ENCODE measurements at places on chromosomes 12 and 14. TPM values are rescaled to one million over a fixed set of nuclear protein-coding genes. Genes with fewer than 3 reads are reported as not detected.

DNA sequence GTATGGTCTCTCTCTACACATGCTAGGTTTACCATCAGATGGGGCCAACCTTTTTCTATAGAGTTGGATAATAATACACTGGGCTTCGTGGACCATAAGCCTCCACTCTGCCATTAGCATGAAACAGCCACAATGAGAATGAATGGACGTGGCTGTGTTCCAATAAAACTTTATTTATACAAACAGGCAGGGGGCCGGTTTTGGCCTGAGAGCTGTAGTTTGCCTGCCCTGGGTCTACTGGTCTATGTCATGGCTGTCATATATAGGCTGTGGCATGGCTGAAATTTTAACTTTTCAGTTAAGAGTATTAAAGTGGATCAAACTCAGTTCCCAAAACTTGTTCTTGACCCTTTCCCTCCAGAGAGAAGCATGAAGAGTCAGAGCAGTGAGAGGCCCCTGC is 120.3 kb upstream of the MYL2 start:
- peaks cover 35% of the 10 kb centered on the region for H3K27me3 ChIP-seq
- no peak overlapping the region for H3K27ac ChIP-seq
- DNase-seq, result no peak
- peaks cover 13% of the 10 kb centered on the region for H3K4me1 ChIP-seq
- no peak overlapping the region for H3K4me3 ChIP-seq
- no peaks in the 10 kb centered on the region for H3K36me3 ChIP-seq

- DNase-seq, result peak; percentile 23
- peak within 1 kb of the TSS; percentile 63 for H3K4me3 ChIP-seq
- H3K4me1 ChIP-seq, result peaks cover 15% of the 10 kb centered on the region
- no peak within 1 kb of the TSS for H3K27ac ChIP-seq
Observed at GRCh38 chr12:64824500-64825142, at the start of gene TBC1D30. TBC1D30 (plus strand) TSS chr12:64824647; CDS start chr12:64824880, 233 bp downstream.

GRCh38 chr12:65232476-65233077 is 45.9 kb upstream of the MSRB3 start:
- no peak overlapping the region for H3K27ac ChIP-seq
- H3K27me3 ChIP-seq, result no peaks in the 10 kb centered on the region
- H3K4me3 ChIP-seq, result no peak overlapping the region
- no peak for DNase-seq
- H3K4me1 ChIP-seq, result peaks cover 8% of the 10 kb centered on the region

DNA sequence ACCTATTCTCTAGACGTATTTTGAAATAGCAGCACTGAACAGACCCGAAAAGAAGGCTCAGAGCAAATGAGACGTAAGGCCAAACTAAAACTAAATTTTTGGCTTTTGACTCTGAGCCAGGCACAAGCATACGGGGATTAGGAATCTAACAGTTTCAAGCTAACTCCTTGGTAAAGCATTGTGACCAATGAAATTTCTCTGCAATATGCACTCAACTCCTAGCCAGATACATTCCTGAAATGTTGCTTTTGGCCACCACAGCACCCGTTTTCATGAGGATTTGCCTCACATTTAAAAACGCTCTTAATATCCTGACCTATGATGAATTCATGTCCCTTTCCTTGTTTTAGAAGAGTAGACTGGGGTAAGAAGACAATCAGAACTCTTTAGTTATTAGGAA is 53.1 kb upstream of the NPFF start:
- no peak overlapping the region for H3K4me3 ChIP-seq
- DNase-seq, result no peak
- H3K36me3 ChIP-seq, result peaks cover 11% of the 10 kb centered on the region
- H3K4me1 ChIP-seq, result peaks cover 31% of the 10 kb centered on the region
- no peaks in the 10 kb centered on the region for H3K27me3 ChIP-seq

GRCh38 chr12:49808686-49809380 is 19.4 kb downstream of the NCKAP5L start:
- H3K4me1 ChIP-seq, result peaks cover 13% of the 10 kb centered on the region
- H3K27me3 ChIP-seq, result no peaks in the 10 kb centered on the region
- H3K36me3 ChIP-seq, result no peaks in the 10 kb centered on the region
- no peak overlapping the region for H3K4me3 ChIP-seq
- H3K27ac ChIP-seq, result no peak overlapping the region

GRCh38 chr14:32075672-32076277 is 1.3 kb upstream of the ARHGAP5 start:
- H3K36me3 ChIP-seq, result peaks cover 2% of the 10 kb centered on the region
- DNase-seq, result peak; percentile 30
- H3K27ac ChIP-seq, result peak overlapping the region; percentile 83
- H3K4me1 ChIP-seq, result peaks cover 28% of the 10 kb centered on the region
- H3K4me3 ChIP-seq, result peak overlapping the region; percentile 93

- no peaks in the 10 kb centered on the region for H3K36me3 ChIP-seq
- H3K27ac ChIP-seq, result no peak overlapping the region
- no peaks in the 10 kb centered on the region for H3K4me1 ChIP-seq
Observed at GRCh38 chr12:93153321-93153720, 224.2 kb upstream of the EEA1 start.

DNA sequence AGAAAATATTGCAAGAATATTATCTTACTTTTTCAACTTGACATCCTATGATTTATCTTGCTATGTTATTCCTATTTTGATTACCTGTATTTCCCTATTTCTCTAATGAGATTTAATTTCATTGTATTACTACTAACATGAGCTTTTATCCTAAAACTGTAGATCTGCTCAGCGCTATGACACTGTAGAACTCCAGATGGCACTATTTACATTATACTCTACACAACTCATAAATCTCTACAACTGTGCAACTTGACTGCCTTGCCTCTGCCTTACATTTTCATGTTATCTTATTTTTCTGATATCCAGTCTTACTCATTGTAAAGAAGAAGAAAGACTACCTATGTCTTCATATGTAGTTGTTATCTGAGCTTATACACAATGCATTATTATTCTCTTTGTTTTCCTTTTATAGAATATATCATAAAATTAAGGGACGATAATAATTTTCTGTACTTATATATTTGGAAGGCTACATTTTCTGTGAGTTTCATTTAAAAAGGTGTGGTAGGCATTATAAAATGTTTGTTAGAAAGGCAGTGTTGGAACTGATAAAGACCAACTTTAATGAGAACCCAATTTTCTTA is 24.1 kb downstream of the NUP37 start:
- DNase-seq, result no peak
- no peaks in the 10 kb centered on the region for H3K4me1 ChIP-seq
- H3K4me3 ChIP-seq, result no peak overlapping the region
- H3K36me3 ChIP-seq, result peaks cover 26% of the 10 kb centered on the region
- H3K27me3 ChIP-seq, result no peaks in the 10 kb centered on the region

- H3K36me3 ChIP-seq, result peaks cover 65% of the 10 kb centered on the region
- no peak overlapping the region for H3K4me3 ChIP-seq
- H3K27me3 ChIP-seq, result no peaks in the 10 kb centered on the region
- H3K4me1 ChIP-seq, result no peaks in the 10 kb centered on the region
Observed at GRCh38 chr12:112488257-112488876, 69.6 kb downstream of the PTPN11 start.

DNA sequence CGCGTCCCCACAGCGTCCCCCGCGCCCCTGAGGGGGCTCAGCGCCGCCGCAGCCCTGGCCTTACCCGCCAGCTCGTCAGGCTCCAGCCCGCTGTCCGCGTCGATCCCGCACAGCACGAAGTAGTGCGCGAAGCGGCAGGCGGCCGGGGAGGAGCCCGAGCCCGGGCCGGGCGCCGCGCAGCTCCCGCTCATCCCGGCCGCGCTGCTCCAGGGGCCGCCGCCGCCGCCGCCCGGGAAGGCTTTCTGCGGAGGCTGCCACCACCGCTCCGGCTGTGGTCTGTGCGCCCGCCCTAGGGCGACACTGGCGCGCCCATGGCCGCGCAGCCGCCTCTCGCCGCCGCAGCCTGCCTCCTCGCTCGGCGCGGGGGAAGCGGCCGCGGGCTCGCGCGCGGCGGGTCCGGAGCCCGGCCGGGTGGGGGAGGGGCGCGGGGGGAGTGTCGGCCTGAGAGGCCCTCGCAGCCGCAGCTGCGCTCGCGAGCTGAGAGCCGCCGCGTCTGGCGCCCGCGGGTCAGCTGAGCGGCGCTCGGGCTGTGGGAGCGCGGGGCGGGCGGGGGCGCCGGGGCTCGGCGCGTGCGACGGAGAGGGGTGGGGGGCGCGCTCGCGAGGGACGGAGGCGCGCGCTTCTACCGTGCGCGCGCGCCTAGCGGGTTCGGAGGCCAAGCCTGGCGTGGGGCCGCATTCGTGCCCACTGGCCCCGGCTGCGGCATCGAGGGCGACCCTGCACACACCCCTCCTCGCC is at the start of gene DENND5B:
DENND5B (minus strand) TSS at position 495 of the 738 bp plus-strand sequence; CDS start at position 191, 304 bp downstream.
- no peak within 1 kb of the TSS for H3K27ac ChIP-seq
- no peaks in the 10 kb centered on the region for H3K36me3 ChIP-seq
- peaks cover 47% of the 10 kb centered on the region for H3K27me3 ChIP-seq
- H3K4me3 ChIP-seq, result peak within 1 kb of the TSS; percentile 69
- peaks cover 10% of the 10 kb centered on the region for H3K4me1 ChIP-seq

DNA sequence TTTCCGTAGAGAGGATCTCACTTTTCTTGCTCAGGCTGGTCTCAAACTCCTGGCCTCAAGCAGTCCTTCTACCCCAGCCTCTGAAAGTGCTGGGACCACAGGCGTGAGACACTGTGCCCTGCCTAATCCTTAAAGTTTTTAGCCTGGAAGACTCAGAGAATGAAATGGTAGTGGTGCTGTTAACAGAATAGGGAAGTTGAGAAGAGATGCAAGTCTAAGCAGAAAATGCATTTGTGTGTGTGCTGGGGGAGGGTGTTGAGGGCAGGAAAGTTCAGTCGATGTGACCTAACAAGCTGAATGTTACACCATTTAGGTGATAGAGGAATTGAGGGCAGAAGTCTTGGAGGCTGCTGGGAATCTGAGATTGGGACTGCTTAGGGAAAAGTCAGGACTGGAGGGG is 6.9 kb upstream of the TUBA1A start:
- H3K4me1 ChIP-seq, result peaks cover under 1% of the 10 kb centered on the region
- H3K4me3 ChIP-seq, result no peak overlapping the region
- no peaks in the 10 kb centered on the region for H3K36me3 ChIP-seq
- H3K27me3 ChIP-seq, result peaks cover 18% of the 10 kb centered on the region
- no peak for DNase-seq
- H3K27ac ChIP-seq, result no peak overlapping the region

- H3K4me1 ChIP-seq, result no peaks in the 10 kb centered on the region
- no peaks in the 10 kb centered on the region for H3K36me3 ChIP-seq
- no peak for DNase-seq
- H3K4me3 ChIP-seq, result no peak overlapping the region
- no peak overlapping the region for H3K27ac ChIP-seq
Observed at GRCh38 chr12:30026621-30027234, 243.0 kb upstream of the TMTC1 start.

DNA sequence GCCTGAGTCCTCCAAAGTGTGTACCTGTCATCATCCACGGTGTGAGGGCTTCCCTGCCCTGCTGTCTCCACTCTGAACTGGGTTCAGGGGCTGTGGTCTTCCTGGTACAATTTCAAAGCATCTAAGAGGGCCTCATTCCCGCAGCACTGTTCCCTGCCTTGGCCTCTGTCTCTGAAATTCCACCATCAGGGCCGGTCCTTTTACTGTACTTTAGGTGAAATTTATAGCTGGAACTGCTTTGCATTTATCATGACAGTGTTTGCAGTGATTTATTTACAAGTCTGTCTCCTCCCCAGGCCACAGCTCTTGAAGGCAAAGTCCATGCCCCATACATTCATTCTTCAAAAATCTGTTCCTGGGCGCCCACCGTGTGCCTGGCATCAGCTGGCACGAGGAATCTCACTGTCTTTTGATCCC is 36.9 kb upstream of the NCOR2 start:
- H3K27ac ChIP-seq, result no peak overlapping the region
- peaks cover 16% of the 10 kb centered on the region for H3K4me1 ChIP-seq
- no peaks in the 10 kb centered on the region for H3K36me3 ChIP-seq
- peaks cover 26% of the 10 kb centered on the region for H3K27me3 ChIP-seq

DNA sequence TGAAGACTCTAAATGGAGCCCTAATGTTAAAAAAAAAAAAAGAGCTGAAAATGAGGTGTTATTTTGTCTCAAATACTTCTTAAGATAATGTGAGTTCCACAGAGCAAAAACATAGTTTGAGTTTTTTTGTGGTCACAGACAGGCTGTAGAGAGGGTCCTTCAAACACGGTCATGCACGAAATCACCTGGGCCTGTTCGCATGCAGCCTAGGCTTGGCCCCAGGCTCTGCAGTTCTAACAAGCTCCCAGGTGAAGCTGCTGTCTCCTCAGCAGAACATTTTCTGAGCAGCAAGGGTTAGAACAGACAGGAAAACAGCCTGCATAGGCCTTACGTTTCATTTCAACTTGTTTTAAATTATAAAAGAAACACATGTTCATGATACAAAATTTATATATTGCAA is 65.4 kb upstream of the TBPL2 start:
- H3K4me3 ChIP-seq, result no peak overlapping the region
- H3K36me3 ChIP-seq, result no peaks in the 10 kb centered on the region
- peaks cover under 1% of the 10 kb centered on the region for H3K27me3 ChIP-seq
- H3K27ac ChIP-seq, result no peak overlapping the region

DNA sequence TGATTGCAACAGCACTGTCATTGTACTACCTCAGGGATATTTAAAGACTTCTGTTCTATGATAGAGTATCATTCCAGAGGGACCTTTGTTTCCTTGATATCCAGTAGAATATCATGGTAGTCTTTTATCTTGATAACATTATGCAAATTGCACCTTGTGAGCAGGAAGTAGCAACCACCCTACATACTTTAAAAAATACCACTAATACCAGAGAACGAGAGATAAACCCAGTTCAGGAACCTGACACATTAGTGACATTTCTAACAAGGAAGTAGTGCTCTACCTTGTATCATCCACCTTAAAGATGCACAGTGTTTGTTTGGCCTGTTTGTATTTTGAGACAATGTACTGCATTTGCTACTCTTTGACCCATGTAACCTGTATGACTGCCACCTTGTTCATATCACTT is 8.8 kb upstream of the MAP4K5 start:
- no peak for DNase-seq
- H3K27me3 ChIP-seq, result peaks cover 10% of the 10 kb centered on the region
- no peak overlapping the region for H3K27ac ChIP-seq
- H3K4me1 ChIP-seq, result peaks cover 10% of the 10 kb centered on the region
- no peaks in the 10 kb centered on the region for H3K36me3 ChIP-seq

GRCh38 chr12:82740129-82741000 is 53.7 kb downstream of the TMTC2 start:
- H3K36me3 ChIP-seq, result no peaks in the 10 kb centered on the region
- DNase-seq, result no peak
- H3K27me3 ChIP-seq, result no peaks in the 10 kb centered on the region
- no peak overlapping the region for H3K4me3 ChIP-seq
- no peak overlapping the region for H3K27ac ChIP-seq
- no peaks in the 10 kb centered on the region for H3K4me1 ChIP-seq

GRCh38 chr12:78622529-78623195 is 241.9 kb upstream of the SYT1 start:
- no peaks in the 10 kb centered on the region for H3K27me3 ChIP-seq
- DNase-seq, result no peak
- H3K36me3 ChIP-seq, result no peaks in the 10 kb centered on the region
- no peak overlapping the region for H3K4me3 ChIP-seq
- H3K4me1 ChIP-seq, result no peaks in the 10 kb centered on the region

- H3K36me3 ChIP-seq, result peaks cover 4% of the 10 kb centered on the region
- peak overlapping the region; percentile 87 for H3K4me3 ChIP-seq
- H3K27me3 ChIP-seq, result no peaks in the 10 kb centered on the region
- H3K27ac ChIP-seq, result peak overlapping the region; percentile 90
- peak; percentile 54 for DNase-seq
Observed at GRCh38 chr14:102320033-102320660, 601 bp downstream of the ZNF839 start.

Gene AICDA
- total RNA-seq, result not detected

Gene CISTR
- not detected for total RNA-seq

Gene CYP46A1
- total RNA-seq, result not detected

Gene BCL2L14
- 5.7 TPM for total RNA-seq

Gene PLEKHD1
- 0.10 TPM for total RNA-seq

Gene RNASE3
- total RNA-seq, result not detected

Gene LPAR5
- 16.5 TPM for total RNA-seq

Gene DCN
- not detected for total RNA-seq
